Dorsolateral prefrontal cortex (tissue), 122 donors: ENCODE measurements at places on chromosomes 5 and 9. TPM values are rescaled to one million over a fixed set of nuclear protein-coding genes. Genes with fewer than 3 reads are reported as not detected.

DNA sequence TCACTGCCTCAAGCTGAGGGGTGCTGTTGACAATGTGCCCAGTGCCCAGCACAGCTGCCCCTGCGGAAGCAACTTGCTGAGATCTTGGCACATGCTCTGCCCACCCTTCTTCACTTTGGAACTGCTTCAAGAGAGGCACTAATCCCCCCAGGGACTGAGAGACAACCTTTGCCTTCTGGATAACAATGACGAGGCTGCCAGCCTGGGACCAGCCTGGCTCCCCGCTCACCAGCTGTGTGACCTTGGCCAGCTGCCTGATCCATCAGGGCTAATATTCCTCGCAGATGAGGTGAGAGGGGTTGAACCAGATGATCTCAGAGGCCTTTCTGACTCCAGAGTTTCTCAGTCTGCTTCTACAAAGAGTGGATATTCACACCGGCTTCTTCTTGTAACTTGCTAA, 81.0 kb downstream of the SHB start:
- DNase-seq, result no peak

GRCh38 chr9:116452634-116453033, 234.5 kb upstream of the TRIM32 start:
- DNase-seq, result no peak

DNA sequence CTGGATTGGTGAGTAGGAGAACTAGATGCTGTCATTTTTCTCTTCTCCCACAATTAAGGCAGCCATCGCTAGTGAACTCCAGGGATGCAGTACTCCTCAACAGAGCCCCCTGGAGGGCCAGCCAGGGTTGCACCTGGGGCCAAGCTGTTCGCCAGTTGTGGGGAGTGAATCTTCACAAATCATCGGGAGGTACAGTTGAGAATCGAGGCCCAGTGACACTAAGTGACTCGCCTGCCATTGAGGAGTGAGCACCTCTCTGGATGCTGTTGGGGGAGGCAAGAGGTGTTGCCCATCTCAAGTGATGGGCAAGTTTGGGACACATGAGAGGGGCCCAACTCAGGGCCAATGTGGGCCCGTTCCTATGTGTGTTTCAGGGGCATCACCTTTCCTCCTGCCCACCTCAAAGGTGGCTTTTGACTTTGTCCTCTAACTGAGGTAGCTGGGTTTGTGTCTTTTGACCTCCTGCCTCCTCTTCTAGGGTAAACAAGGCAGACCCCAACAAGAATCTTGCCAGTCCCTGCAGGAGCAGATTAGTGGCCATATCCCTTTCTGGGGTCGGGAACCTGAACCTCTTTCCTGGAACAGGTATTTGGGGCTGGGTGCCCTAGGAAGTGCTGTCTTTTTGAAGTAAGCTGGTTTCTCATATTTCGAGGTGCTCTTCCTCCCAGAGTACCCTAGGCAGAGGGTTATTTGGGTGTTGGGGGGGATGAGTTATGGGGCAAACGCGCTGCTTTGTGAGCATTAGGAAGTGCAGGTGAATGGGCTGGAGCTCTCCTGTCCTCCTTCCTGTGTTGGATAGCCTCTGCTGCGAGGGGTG, 181.2 kb downstream of the MACROH2A1 start:
- no peak for DNase-seq

GRCh38 chr5:113574417-113574816, 60.9 kb downstream of the YTHDC2 start:
- DNase-seq, result no peak

DNA sequence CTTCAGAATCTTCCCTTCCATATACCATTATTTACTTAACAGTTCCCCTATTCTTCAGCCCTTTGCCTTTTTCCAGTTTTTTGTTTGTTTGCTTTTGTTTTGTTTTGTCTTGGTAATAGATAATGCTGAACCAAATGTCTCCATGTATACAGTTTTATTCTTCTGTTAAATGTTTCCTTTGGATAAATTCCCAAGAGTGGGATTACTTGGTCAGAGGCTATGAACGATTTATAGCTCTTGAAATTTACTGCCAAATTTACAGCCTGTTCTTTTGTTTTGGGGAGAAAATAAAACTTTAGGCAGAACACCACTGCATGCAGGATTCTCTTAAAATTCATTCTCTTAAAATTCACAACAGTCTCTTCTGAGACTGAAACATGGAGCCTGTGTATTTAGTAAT, 38.6 kb downstream of the NR4A3 start:
- DNase-seq, result no peak

- no peak for DNase-seq
These were observed 174.6 kb upstream of the GRAMD2B start for GRCh38 chr5:126248611-126249010.

GRCh38 chr9:102700936-102701335, 294.2 kb upstream of the CYLC2 start:
- no peak for DNase-seq

DNAH5 gene
- 3.5 TPM for total RNA-seq

MTAP gene
- total RNA-seq, result 29.4 TPM

GNG10 gene
- total RNA-seq, result 24.4 TPM
